Vagina (tissue), 2 donors: ENCODE measurements at places on chromosomes 1 and 21.

GRCh38 chr1:184017306-184017705, 20.2 kb downstream of the COLGALT2 start:
- H3K27me3 ChIP-seq = no peaks in the 10 kb centered on the region
- no peaks in the 10 kb centered on the region for H3K36me3 ChIP-seq

GRCh38 chr1:203095061-203095690, 9.4 kb upstream of the MYOG start:
- no peaks in the 10 kb centered on the region for H3K27me3 ChIP-seq
- H3K27ac ChIP-seq = no peak overlapping the region
- no peak for DNase-seq
- H3K4me3 ChIP-seq = no peak overlapping the region
- no peaks in the 10 kb centered on the region for H3K36me3 ChIP-seq

GRCh38 chr1:59070610-59071009, 226.3 kb upstream of the FGGY start:
- H3K4me3 ChIP-seq = no peak overlapping the region
- no peak for DNase-seq
- H3K36me3 ChIP-seq = no peaks in the 10 kb centered on the region
- no peaks in the 10 kb centered on the region for H3K4me1 ChIP-seq
- H3K27ac ChIP-seq = no peak overlapping the region

DNA sequence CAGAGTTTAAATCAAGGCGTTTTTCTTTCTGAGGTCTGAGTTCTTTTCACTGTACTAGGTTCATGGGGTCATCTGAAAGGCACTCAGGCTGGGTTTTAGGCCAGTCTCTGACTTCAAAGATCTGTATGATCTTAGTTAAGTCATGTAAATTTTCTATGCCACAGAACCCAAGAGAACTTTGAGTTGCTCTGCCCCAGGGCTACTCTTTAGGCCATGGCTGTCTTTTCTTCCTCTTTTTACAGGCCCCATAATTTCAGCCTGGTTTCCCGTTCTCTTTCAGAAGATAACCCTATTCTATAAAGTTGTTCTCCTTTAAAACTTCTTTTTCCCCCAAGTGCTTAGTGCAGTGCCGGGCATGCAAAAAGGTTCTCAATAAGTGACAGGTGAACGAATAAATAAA, 26.1 kb downstream of the METTL13 start:
- H3K27me3 ChIP-seq = no peaks in the 10 kb centered on the region
- no peak for DNase-seq
- H3K4me1 ChIP-seq = peaks cover 5% of the 10 kb centered on the region
- H3K36me3 ChIP-seq = no peaks in the 10 kb centered on the region

- no peak overlapping the region for H3K4me3 ChIP-seq
- no peak for DNase-seq
- no peaks in the 10 kb centered on the region for H3K4me1 ChIP-seq
- no peaks in the 10 kb centered on the region for H3K27me3 ChIP-seq
- no peaks in the 10 kb centered on the region for H3K36me3 ChIP-seq
Observed at GRCh38 chr1:96364576-96364975, 357.0 kb upstream of the PTBP2 start.

DNA sequence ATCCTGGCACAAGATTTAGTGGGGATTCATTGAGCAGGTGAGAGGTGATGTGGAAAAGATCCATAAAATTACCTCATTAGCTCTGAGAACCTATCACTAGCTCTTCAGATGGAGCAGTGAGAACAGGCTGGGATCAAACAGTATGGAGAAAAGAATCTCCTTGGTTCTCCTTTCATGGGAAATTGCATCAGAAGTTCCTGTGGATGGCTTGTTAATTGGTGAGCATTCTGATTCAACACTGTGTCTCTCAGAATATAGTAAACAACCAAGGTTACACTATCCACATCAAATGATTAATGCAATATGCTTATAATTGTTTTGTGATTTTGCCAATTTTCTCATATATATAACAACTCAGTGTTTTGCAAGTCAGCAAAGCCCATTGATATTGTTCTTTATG, 8.3 kb upstream of the CD55 start:
- no peak overlapping the region for H3K4me3 ChIP-seq
- no peak for DNase-seq
- H3K4me1 ChIP-seq = peaks cover 19% of the 10 kb centered on the region
- no peaks in the 10 kb centered on the region for H3K36me3 ChIP-seq
- no peak overlapping the region for H3K27ac ChIP-seq

DNA sequence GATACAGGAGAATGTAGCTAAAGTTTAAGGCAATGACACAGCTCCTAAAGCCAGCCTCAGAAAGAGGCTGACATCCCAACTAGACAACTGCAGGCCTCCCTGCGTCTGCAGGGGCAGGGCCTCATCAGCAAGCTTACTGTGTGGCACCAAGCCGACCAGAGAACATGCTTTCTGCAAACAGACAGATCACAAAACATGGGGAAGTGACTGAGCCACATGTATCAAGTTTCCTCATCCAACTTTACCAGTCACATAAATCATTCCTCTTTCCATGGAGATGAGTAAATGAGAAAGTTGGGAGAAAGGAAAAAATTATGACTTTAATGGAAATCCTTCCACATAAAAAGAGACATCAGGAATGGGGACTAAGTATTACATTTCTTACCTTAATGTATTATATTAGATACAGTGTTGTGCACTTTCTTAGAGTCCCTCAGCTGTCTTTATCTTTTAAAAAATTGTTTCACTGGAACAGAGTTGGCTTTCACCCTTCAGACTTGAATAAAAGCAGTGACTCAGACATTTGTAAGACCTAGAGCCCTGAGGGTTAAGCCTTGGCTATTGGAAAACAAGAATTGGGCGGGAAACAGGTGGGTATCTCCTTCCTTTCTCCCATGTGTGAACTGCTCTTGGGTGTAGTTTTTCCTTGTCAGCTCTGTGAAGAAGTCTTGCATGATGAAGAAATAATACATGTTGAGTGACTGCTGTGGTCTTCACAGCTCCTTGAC, 305.7 kb upstream of the SNX7 start:
- DNase-seq = no peak
- no peaks in the 10 kb centered on the region for H3K4me1 ChIP-seq
- H3K27me3 ChIP-seq = no peaks in the 10 kb centered on the region
- H3K27ac ChIP-seq = no peak overlapping the region
- H3K36me3 ChIP-seq = no peaks in the 10 kb centered on the region
- H3K4me3 ChIP-seq = no peak overlapping the region

DNA sequence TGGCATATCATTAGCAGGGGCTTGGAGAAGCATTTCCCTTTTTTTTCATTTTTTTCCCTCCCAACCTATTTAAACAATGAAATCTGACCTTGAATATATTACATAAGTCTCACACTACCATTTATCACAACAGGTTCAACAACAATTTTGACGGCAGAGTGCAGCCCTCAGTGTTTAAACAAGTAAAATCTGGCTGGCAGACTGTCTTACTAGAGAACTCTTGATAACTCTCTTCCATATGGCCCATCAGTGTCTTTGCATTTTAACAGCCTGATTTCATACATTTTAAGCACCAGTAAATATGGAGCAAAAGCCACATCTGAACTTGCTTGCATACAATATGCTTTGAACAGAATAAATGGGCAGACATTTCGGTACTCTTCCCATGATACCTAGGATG, 213.0 kb downstream of the KCTD3 start:
- H3K4me3 ChIP-seq = no peak overlapping the region
- H3K4me1 ChIP-seq = no peaks in the 10 kb centered on the region
- no peaks in the 10 kb centered on the region for H3K36me3 ChIP-seq
- H3K27me3 ChIP-seq = no peaks in the 10 kb centered on the region
- no peak overlapping the region for H3K27ac ChIP-seq

DNA sequence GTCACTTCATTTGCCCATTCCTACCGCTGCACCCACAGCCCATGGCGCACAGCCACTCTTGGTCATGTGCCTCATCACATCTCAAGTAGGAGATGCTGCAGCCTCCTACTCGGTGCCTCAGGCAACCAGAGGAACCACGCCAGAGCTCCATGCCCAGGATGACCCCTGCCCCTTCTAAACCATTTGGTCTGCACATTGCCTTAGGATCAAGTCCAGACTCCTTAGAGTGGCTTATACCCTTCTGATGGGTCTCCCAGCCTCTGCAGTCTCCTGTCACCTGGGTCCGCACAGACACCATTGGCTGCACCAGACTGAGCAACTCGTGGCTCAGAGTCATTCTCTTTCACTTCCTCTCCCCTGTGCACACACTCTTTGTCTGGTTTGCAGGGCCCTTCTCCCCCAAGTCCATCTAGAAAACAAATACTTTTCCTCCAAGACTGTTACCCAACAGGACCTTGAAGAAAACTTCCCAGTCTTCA, 2.2 kb upstream of the ADORA3 start:
- H3K27ac ChIP-seq = no peak overlapping the region
- H3K36me3 ChIP-seq = no peaks in the 10 kb centered on the region
- H3K4me1 ChIP-seq = peaks cover 31% of the 10 kb centered on the region
- DNase-seq = no peak

GRCh38 chr1:172917972-172918371, 132.8 kb downstream of the TNFSF18 start:
- H3K4me3 ChIP-seq = no peak overlapping the region
- no peak overlapping the region for H3K27ac ChIP-seq
- DNase-seq = no peak
- no peaks in the 10 kb centered on the region for H3K27me3 ChIP-seq

DNA sequence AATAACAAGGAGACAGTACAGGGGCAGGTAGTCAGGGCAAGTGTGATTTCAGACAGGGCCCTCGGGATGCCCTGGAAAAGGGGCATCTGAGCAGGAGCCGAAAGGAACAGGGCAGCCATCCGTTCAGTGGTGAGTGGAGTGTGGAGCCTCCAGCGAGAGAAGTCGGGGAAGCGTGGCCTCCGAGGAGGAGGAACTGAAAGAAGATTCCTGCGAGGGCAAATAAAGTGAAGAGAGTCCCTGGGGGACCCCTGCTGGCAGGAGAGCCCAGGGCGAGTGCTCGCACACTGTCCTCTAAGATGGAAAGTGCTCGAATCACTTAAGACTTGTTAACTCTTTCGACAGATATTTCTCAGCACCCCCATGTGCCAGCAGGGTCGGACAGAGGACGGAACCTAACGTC, 3.5 kb upstream of the UTS2 start:
- no peak overlapping the region for H3K27ac ChIP-seq
- no peak overlapping the region for H3K4me3 ChIP-seq
